ENCODE measurements at places on chromosomes 11 and 22.

DNA sequence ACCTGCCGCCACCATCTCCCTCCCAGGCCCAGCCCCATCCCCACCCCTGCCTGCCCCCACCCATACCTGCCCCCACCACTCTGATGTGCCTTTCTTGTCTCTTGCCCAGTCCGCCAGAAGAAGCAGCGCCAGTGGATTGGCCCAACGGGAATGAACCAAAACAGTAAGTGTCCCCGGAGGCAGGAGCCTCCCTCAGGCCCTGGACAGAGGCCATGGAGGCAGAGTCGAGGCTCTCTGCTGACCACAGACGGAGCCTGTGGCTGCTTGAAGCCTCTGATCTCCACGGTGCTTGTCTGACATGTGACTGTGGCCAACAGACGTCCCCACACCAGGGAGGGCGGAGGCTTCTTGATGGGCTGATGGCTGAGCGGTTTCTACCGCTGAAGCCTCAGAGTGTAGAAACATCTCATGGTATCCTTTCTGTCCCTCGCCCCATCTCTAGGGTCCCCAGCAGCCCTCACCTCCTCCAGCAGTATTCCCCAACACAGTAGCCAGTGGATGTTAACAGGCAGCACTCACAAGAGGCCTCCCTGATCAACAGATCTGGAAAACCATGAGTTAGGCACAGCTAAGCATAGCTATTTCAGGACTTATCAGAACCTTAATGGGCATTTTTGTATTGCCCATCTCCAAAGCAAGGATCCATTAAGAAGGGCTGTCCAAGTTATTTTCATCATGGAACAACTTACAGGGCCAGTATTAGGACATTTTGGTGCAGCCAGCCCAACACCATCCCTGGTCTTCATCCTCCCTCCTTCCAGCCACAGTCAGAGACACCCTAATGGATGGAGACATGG is 21.7 kb downstream of the CD5 start:
- DNase-seq, result no peak

- no peak for DNase-seq
Observed at GRCh38 chr11:35846874-35847273, 97.0 kb upstream of the LDLRAD3 start.

GRCh38 chr11:119806064-119806915 is 77.3 kb upstream of the NECTIN1 start:
- no peak for DNase-seq

DNA sequence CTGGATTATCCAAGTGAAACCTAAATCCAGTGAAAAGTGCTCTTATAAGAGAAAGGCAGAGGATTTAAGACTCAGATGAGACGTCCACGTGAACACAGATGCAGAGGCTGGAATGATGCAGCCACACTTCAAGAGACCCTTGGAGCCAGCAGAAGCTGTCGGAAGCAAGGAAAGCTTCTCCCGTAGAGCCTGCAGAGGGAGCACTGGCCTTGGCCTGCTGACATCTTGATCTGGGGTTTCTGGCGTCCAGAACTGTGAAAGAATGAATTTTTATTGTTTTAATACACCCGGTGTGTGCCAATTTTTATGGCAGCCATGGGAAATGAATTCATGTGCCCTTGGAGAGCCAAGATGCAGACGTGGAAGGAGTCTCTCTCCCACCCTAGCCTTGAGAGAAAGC is 407.0 kb upstream of the B3GAT1 start:
- DNase-seq, result no peak

DNA sequence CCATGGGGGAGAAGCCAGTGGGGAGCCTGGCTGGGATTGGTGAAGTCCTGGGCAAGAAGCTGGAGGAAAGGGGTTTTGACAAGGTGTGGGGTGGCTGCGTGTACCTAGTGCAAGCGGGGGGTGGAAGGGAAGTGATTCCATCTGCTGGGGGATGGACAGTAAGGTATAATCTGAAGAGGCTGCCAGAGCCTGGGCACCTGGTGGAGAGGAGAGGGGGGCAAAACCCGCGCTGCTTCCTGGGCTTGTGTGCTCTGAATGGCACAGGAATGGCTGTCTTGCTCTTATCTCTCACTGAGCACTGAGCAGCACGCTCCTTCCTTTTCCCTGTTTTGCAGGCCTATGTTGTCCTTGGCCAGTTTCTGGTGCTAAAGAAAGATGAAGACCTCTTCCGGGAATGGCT is 988 bp downstream of the BANF1 start:
- DNase-seq, result no peak

- DNase-seq, result no peak
Observed at GRCh38 chr22:44146088-44146861, 34.5 kb upstream of the PARVG start.

DNA sequence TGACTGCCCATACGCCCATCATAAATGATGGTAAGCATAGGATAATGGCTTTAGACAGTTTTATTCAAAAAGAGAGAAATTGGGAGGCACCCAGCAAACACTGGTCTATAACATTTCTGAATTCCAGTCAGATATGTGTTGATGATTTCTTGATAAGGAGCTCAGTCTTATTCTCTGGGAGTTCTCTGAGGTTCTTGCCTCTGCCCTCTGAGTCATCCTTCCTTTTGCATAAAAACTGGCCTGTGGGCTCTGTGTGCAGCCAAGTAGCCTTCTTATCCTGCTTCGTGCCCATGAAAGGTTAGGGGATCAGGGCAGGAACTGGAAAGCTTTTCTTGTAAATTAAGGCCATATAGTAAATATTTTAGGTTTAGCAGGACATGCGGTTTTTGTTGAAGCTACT is 48.9 kb downstream of the FAR1 start:
- no peak for DNase-seq

DNA sequence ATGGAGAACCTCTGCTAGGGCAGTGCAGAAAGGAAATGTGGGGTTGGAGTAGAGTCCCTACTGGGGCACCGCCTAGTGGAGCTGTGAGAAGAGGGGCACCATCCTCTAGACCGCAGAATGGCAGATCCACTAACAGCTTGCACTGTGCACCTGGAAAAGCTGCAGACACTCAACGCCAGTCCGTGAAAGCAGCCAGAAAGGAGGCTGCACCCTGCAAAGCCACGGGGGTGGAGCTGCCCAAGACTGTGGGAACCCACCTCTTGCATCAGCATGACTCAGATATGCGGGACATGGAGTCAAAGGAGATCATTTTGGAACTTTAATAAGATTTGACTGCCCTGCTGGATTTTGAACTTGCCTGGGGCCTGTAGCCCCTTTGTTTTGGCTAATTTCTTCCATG is 8.7 kb downstream of the TSKU start:
- no peak for DNase-seq

DNA sequence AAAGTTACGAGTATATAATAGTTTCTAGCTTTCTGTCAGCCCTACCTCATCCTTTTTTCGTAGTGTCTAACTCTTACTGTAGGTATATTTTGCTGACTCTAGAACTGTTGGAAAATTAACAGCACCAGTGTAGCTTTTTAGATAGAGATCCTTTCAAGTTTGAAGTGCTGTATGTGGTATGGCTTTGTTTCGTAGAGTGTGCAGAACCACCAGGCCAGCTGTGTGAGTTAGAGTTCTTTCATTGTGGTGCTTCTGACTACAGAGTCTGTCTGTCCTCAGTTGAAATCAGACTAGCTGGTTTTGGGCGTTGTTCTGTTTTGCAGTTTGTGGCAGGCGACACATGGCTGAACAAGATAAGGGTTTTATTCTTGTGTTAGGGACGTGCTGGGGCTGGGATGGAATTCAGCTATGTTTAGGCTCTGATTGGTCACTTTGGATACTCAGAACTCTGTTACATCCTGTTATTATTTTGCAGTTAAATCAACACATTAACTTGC is 3.2 kb downstream of the ARHGEF12 start:
- no peak for DNase-seq

- no peak for DNase-seq
Observed at GRCh38 chr11:17760102-17761029, 25.8 kb downstream of the KCNC1 start.

GRCh38 chr11:126363706-126364248 is 8.3 kb downstream of the ST3GAL4 start:
- DNase-seq, result no peak

DNA sequence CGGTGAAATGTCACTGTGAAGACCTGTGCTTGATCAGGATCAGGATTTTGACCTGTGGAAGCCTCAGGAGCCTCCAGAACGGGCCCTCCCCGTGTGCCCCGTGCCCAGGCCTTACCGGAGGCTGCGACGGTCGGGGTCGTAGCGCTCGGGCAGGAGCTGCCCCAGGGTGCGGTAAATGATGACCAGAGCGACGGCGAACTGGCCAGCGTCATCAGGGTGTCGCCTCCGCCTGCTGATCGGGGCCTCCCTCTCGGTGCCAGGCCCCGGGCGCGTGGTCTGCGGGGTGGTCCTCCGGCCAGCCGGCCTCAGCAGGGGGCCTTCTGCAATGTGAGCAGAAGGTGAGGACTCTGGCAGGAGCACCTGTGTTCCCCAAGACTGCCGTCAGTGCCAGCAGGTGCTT is 46.2 kb downstream of the TRMU start:
- no peak for DNase-seq

DNA sequence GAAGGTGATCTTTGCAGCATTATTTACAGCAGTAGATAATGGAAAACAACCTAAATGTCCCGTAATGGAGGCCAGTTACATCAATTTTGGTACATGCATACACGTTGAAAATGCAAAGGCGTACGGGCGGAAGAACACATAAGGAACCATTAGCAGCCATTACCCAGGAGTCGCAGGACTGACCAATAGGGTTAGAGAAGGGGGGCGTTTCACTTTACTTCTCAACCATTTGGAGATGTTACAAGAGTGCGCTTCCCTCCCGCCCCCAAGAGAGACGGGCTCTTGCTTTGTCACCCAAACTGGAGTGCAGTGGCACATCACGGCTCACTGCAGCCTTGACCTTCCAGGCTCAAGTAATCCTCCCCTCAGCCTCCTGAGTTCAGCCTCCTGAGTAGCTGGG is 52.8 kb upstream of the SLC35C1 start:
- DNase-seq, result no peak

DNA sequence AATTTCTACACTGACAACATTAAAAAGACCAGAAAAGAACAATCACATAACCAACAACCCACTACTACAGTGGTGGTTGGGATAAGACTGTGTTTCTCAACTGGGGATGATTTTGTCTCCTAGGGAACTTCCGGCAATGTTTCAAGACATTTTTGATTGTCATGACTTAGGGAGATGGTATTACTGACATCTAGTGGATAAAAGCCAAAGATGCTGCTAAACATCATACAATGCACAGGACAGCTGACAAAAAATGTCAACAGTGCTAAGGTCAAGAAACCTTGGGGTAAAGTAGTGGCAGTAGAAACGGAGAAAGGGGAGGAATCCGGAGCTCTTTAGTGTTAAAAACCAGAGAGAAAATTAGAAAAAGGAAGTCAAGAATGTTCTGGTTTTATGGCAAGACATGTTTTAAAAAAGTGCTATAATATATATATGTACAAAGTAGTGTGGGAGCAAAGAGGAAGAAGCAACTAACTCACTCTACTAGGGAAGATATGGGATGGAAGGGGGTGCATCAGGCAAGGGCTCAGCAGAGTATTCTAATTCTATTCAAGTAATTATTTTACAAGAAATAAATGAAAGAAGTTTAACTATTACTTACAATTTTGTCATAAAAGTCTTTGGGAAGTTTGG is 37.2 kb downstream of the CKAP5 start:
- DNase-seq, result no peak

GRCh38 chr11:92794783-92795182 is 174.7 kb upstream of the MTNR1B start:
- DNase-seq, result no peak

DNA sequence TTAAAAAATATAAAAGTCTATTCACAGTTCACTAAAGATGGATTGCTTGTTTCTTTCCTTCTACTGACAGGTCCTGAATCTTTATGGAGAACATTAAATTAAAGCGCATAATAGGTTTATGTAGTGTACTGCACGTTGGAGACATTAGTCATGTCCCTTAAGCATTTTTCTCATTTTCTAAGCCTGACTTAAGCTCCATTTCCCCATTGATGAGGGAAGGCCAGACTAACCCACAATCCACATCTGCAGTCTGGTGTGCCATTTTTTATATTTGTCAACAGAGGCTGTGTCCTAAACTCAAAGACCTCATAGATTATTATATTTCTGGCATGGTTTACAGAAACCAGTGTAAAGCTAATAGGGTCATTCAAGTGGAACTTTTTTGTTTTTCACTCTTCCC is 39.9 kb downstream of the CADM1 start:
- no peak for DNase-seq

DNA sequence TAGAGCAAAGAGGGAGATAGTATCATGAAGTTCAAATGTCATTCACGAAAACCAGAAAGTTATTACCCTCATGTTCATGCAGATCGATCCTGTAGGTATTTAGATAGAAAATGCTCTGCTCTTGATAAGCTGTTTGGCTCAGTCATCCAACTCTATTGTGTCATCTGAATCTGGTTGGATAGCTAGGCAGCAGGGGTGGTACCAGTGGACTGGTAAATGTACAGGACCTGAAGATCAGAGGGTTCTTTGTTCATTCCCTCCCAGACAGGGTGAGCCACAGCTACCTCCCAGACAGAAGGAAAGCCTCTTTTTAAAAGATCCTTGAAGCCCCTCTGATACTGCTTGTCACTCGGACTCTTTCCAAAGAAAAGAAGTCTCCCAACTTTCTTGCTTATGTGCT is 29.8 kb upstream of the DRD2 start:
- no peak for DNase-seq

- DNase-seq, result no peak
Observed at GRCh38 chr11:130156108-130157022, 3.2 kb upstream of the ST14 start.

DNA sequence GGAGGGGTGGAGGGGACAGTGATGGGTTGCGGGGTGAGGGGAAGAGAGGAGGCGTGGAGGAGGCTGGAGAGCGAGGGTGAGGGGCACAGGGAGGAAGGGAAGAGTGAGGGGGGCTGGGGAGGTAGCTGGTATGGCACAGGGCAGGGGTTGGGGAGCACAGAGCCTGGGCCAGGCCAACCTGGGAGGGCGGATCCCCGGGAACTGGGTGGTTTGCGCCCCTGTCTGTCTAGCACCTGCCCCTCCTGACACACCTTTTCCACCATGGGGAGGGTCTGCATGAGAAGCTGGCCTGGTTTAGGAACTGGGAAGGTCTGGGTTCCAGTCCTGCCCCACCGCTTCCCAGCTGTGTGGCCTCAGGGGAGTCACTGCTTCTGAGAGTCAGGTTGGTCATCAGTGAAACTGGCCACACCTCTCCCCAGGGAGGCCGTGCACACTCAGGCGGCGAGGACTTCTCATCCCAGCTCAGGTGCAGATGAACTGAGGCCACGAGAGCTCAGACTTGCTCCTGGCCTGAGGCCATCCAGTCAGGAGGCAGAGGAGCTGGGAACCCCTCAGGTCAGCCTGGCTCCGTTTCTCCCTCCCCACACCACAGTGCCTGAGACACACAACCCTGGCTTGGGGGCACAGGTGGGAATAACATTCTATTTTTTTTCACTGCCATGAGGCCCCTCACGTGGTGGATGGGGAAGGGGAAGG is 95.6 kb downstream of the PHF21B start:
- no peak for DNase-seq

Data from stimulated activated CD4-positive, alpha-beta T cell treated with anti-CD3 and anti-CD28 coated beads, Interleukin-4, amount 100 ng/mL, for 24 hours (primary cell).